ENCODE measurements at places on chromosomes 1 and 21. TPM values are rescaled to one million over a fixed set of nuclear protein-coding genes. Genes with fewer than 3 reads are reported as not detected.

Gene TMEM200B
- total RNA-seq = not detected

Gene PLXNA2
- total RNA-seq = 0.44 TPM

Gene OR2T11
- total RNA-seq = not detected

Gene ADAMTSL4
- 0.95 TPM for total RNA-seq

All from T-helper 1 cell treated with Interleukin-12 subunit alpha and Interleukin-12 subunit beta and Interleukin-4 antibody, amounts not matched to agents 30 ng/mL and 1 ng/mL, for 36 hours (primary cell).